Retinal pigment epithelial cell (primary cell): ENCODE measurements at places on chromosomes 4 and X.

- DNase-seq: no peak
Observed at GRCh38 chr4:153553819-153554170, 87.6 kb downstream of the TMEM131L start.

- no peak for DNase-seq
Observed at GRCh38 chrX:150156615-150157014, 206.5 kb upstream of the MAMLD1 start.

DNA sequence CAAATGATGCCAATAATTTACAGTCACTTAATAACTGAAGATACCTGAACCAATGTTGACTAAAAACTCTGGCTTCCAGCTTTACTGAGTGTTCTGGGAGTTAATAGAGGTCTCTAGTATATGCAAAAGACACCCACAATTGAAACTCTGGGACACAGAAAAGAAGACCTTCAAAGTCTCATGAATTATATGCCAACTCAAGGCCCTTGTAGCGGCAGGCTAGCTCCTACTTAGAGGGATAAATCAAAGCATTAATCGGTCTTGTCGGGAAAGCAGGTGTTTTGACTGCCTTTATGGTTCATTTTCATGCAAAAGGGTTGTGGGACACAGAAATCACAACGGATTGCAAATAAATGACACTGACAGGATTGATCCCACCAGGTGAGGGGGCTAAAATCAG lies 55.9 kb downstream of the PCDH18 start:
- no peak for DNase-seq

DNA sequence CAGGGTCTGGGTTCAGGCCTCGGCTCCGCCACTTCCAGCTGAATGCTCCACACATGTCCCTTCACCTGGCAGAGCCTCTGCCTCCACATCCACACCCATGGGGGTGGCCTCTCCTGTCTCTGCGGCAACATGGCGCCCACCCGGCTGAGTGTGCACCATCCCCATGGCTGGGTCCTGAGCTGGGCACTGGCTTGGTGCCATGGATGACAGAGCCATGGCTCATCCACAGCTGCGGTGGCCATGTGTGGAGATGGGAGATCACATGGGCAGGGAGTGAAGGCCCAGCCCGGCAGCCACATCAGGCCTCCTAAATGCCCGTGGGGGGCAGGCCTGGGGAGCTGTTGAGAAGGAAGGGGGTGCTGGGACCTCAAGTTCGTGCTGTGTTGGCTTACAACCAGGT lies 213.7 kb downstream of the AFAP1 start:
- no peak for DNase-seq

DNA sequence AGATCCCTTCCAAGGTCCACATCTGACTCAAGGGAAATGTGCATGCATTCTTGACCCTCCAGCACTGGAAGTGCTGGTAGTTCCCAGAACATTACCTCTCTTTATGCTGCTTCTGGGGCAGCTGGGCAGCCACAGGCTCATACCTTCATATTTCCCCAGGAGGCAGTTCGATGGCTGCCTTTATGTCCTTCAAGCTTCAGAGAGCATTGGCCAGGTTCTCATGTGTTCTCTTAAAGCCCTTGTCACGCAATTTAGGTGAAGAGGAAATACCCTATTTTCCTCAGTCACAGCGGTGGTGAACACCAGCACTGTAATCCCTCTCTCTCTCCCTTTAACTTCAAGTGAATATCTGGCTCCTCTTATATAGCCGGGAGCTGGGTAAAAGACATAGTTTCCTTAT lies 134.3 kb downstream of the MID1IP1 start:
- no peak for DNase-seq
